ENCODE measurements at places on chromosomes 5 and 9. TPM values are rescaled to one million over a fixed set of nuclear protein-coding genes. Genes with fewer than 3 reads are reported as not detected.

DAB2 gene
- 38.8 TPM for total RNA-seq

FAM78A gene
- total RNA-seq = 1.9 TPM

IFNA2 gene
- not detected for total RNA-seq

CCDC112 gene
- 81.1 TPM for total RNA-seq

PCDHGB4 gene
- 35.4 TPM for total RNA-seq

KCNN2 gene
- total RNA-seq = 19.1 TPM

FLT4 gene
- 3.1 TPM for total RNA-seq

CD72 gene
- total RNA-seq = not detected

RGS7BP gene
- 26.0 TPM for total RNA-seq

TOR4A gene
- total RNA-seq = 0.31 TPM

OTULINL gene
- total RNA-seq = 31.9 TPM

BNC2 gene
- total RNA-seq = 0.31 TPM

STC2 gene
- total RNA-seq = 1.9 TPM

TAF1L gene
- total RNA-seq = 0.31 TPM

TNFSF15 gene
- total RNA-seq = under 0.01 TPM

LHX3 gene
- total RNA-seq = not detected

PCDHB15 gene
- 32.9 TPM for total RNA-seq

SEMA6A gene
- total RNA-seq = 71.4 TPM

TEK gene
- 7.2 TPM for total RNA-seq

KIAA1958 gene
- total RNA-seq = 31.6 TPM

KIF4B gene
- 0.63 TPM for total RNA-seq

VLDLR gene
- total RNA-seq = 56.7 TPM

ANKRD20A1 gene
- total RNA-seq = 5.9 TPM

PCDHA9 gene
- 42.6 TPM for total RNA-seq

PTRH1 gene
- total RNA-seq = 6.9 TPM

SPACA9 gene
- 2.8 TPM for total RNA-seq

ST8SIA4 gene
- 44.1 TPM for total RNA-seq

CCDC152 gene
- total RNA-seq = 8.1 TPM

C9orf153 gene
- total RNA-seq = 1.3 TPM

PCDHGA8 gene
- total RNA-seq = 30.0 TPM

Data from parietal lobe (tissue), 2 donors.